ENCODE measurements at places on chromosomes 11 and 22. TPM values are rescaled to one million over a fixed set of nuclear protein-coding genes. Genes with fewer than 3 reads are reported as not detected.

ANKK1 gene
- 0.18 TPM for total RNA-seq

UBQLN3 gene
- 1.1 TPM for total RNA-seq

ALKBH3 gene
- total RNA-seq, result 27.3 TPM

- no peak for DNase-seq
Observed at GRCh38 chr11:121807051-121807450, 309.0 kb downstream of the BLID start.

DNA sequence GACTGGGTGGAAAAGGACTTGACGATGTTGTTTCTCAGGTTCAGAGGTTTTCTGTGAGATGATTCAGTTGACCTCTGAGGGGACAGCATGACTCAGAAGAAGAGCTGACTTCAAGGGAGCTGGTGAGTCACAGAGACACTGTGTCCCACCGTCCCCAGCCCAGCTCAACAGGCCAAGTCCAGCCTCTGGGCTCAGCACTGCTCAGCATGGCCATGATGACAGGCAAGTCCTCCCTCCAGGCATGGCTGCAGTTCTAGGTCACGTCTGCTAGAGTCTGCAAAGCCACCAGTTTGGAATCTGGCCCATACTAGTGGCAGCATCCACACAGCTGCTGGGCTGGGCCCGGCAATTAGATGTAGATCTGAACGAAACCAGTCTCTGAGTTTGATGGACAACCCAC lies 12.9 kb downstream of the TRIM29 start:
- no peak for DNase-seq

- peak; percentile 63 for DNase-seq
Observed at GRCh38 chr22:37802310-37803194, 5.2 kb upstream of the GCAT start.

DNA sequence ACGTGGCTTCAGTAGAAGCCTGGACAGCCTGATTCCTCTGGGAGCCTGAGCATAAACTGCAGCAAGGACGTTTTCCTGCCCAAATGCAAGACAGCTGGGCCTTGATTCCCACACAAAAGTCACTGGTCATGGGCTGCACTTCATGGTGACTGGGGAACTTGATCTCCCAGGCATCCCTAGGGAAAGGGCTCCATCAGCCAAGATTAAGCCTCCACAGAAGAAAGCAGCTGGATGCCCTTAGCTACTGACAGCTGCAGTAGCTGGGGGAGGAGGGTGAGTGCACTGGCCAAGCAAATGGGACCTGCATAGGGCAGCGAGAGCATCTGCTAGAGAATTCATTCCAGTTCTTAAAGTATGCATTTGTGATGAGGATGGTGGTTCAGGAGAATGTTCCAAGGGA lies 267.4 kb upstream of the ISX start:
- no peak for DNase-seq

GRCh38 chr11:61524963-61525587 lies 16.5 kb downstream of the LRRC10B start:
- no peak for DNase-seq

Data from endothelial cell (in vitro differentiated cells).